Transverse colon (tissue), 4 donors: ENCODE measurements at places on chromosomes 4 and X. TPM values are rescaled to one million over a fixed set of nuclear protein-coding genes. Genes with fewer than 3 reads are reported as not detected.

The L1CAM gene
- 6.6 TPM for total RNA-seq

- H3K27me3 ChIP-seq = no peaks in the 10 kb centered on the region
- no peak overlapping the region for H3K4me3 ChIP-seq
- H3K36me3 ChIP-seq = no peaks in the 10 kb centered on the region
- H3K4me1 ChIP-seq = no peaks in the 10 kb centered on the region
- H3K27ac ChIP-seq = no peak overlapping the region
These were observed 12.2 kb downstream of the MAOB start for GRCh38 chrX:43870011-43870410.

DNA sequence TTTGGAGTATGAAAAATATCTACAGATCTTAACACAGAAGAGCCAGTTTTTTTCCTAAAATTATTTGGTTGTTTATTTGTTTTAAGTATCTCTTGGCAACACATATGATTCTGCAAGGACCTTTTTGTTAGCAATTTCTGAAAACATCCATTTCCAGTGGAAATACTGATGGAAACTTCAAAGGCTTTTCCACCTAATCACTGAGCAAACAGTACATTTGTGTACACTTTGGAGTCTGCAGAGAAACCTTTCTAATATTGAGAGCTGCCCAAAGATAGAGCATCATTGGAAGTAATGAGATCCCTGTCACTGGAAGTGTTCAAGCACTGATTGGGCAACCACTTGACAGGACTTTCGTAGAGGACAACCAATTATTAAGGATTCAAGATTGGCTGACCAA lies 69.7 kb upstream of the TFDP3 start:
- no peak for DNase-seq
- H3K27ac ChIP-seq = no peak overlapping the region
- no peaks in the 10 kb centered on the region for H3K4me1 ChIP-seq
- no peak overlapping the region for H3K4me3 ChIP-seq
- no peaks in the 10 kb centered on the region for H3K36me3 ChIP-seq

- no peak overlapping the region for H3K4me3 ChIP-seq
- no peak for DNase-seq
- no peaks in the 10 kb centered on the region for H3K36me3 ChIP-seq
- no peaks in the 10 kb centered on the region for H3K4me1 ChIP-seq
- H3K27ac ChIP-seq = no peak overlapping the region
- no peaks in the 10 kb centered on the region for H3K27me3 ChIP-seq
These were observed 102.2 kb downstream of the SEL1L3 start for GRCh38 chr4:25760518-25761157.

- H3K4me3 ChIP-seq = no peak overlapping the region
- no peak for DNase-seq
- H3K36me3 ChIP-seq = no peaks in the 10 kb centered on the region
- no peaks in the 10 kb centered on the region for H3K27me3 ChIP-seq
- H3K27ac ChIP-seq = no peak overlapping the region
These were observed 45.8 kb downstream of the TSPAN5 start for GRCh38 chr4:98612318-98613250.

DNA sequence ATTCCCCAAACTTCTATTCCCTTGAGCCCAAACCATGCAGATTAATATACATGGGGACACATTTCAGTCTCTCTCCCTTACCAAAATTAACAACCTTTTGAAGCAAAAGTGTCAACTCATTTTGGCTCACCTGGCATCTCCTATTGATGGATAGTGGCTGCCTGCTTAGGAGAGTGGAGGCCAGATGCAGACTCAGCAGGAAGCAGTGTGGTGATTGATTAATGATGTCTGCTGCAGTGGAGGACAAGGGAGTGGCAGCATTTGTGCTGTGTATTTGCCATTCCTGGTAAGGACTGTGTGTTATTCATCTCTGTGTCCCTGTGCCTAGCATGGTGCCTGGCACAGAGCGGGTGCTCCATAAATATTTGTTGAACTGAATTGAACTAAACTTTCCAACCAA lies 590.1 kb downstream of the RAB28 start:
- no peak overlapping the region for H3K4me3 ChIP-seq
- H3K4me1 ChIP-seq = no peaks in the 10 kb centered on the region
- no peak for DNase-seq
- H3K27me3 ChIP-seq = no peaks in the 10 kb centered on the region
- no peak overlapping the region for H3K27ac ChIP-seq

GRCh38 chrX:114344756-114345349 lies 239.0 kb upstream of the HTR2C start:
- DNase-seq = no peak
- no peaks in the 10 kb centered on the region for H3K27me3 ChIP-seq
- no peak overlapping the region for H3K27ac ChIP-seq
